NCI-H187 treated with DMSO at 0.1 percent for 48 hours (cell line): ENCODE measurements at places on chromosomes 3 and 15.

DNA sequence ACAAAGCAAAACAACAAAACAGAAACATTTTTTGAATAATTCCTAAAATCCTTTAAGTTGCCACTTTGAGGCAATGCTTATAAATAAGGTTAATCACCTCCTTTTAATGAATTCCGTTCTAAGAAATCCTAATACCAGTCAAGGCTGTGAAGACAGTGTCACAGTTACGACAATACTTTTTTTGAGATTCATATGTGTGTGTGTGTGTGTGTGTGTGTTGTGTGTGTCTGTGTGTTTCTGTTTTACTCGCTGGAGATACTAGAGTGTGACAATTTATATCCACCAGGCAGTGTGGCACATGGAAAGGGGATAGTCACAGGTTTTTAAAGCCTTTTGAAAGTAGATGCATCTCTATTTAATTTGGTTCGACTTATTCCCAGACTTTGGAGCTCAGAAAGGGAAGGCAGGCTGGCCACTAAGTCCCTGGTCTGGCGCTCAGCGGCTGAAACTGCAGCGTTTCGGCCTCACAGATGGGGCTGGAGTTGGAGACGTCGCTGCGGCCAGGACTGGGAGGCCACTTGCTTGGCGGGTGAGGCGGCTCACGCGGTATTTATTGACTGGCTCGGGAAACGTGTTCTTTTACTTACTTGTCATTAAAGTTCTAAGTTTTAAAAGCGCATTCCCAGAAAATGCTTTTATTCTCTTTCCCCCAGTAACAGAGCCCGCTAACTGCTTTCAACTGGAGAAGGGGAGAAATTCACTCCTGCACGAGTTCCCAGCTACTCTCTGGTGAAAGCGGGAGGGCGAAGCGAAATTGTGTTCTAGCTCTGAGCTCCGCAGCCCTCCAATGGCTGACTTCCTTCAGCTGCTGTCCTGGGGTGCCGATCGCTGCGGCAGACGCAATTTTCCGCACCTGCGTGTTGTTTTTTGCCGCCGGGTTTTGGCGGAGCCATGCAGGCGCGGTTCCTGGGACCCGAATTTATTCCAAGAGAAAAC is 13.7 kb downstream of the ZIC1 start:
- no peak for DNase-seq

GRCh38 chr3:31634476-31634875 is 101.8 kb downstream of the STT3B start:
- no peak for DNase-seq

- no peak for DNase-seq
These were observed 59.3 kb downstream of the DCLK3 start for GRCh38 chr3:36705015-36705414.

GRCh38 chr3:46669191-46669999 is 24.1 kb downstream of the ALS2CL start:
- no peak for DNase-seq

GRCh38 chr3:52925405-52926313 is 28.3 kb upstream of the STIMATE start:
- DNase-seq: no peak

DNA sequence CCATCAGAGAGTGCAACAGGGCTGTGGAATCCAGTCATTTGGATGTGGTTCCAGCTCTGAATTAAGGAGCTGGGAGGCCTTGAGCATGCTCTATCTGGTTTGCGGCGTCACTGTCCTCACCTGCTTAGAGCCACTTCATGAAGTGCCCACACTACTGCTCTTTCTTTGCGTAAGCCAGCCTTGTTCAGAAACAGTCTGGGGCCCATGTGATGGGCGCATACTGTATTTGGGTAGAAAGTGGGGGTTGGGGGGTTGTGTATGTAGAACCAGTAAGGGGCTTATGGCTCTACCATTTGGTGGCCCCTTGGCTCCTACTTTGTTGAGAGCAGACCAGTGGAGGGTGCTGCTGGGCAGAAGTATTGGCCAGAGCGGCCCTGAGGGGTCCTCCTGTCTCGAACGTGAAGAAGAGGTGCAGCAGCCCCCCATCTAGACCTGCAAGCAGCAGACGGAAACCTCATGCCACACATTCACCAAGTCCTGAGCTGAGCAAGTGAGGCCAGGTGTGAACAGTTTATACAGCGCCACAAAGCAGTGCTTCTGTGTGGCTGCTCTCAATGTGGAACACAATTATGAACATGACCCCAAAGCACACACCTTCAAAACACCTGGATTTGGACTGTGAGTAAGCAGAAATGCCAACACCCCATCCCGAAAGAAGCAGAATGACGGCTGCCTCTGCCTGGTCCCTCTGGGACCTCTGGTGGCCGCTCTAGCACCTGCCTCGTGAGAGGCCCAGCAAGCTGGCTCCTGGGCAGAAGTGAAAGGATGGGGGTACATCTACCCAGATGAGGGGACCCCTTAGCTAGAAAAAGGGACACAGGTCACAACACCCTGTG is 26.6 kb downstream of the SRPRB start:
- DNase-seq: no peak

GRCh38 chr3:105950881-105951600 is 82.2 kb upstream of the CBLB start:
- DNase-seq: no peak

DNA sequence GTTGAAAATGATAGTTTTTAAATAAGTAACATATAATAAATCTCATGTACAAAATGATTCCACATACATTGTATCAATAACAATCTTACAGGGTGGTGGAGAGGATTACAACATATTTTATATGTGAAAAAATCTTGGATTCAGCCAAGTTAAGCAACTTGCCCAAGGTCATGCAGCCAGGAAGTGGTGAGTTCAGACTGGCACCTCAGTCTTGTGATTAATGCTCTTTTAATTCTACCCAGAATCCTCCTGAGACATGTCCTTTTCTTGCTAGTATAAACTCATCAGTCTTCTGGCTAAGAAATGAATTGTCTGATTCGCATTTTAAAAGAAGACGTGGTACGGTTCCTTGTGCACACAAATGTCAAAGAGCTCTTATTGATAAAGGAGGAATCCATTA is 4.5 kb upstream of the MYRIP start:
- no peak for DNase-seq

DNA sequence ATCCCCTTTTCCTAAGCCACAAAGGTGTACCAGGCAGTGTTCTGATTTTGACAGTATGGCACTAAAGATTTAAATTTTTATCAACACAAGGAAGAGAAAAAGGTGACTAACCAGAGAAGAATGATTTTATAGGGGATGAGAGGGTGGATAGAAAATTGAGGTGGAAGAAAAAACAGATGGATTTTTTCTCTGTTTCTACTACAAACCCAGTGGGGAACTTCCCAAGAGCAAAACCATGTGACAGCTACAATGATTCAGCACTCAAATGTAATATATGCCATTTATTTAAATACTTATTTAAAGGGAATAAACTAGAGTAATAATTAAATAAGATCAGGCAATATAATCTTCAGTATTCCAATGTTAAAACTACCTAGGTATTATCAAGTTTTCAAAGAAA is 11.1 kb downstream of the DCUN1D1 start:
- DNase-seq: no peak

DNA sequence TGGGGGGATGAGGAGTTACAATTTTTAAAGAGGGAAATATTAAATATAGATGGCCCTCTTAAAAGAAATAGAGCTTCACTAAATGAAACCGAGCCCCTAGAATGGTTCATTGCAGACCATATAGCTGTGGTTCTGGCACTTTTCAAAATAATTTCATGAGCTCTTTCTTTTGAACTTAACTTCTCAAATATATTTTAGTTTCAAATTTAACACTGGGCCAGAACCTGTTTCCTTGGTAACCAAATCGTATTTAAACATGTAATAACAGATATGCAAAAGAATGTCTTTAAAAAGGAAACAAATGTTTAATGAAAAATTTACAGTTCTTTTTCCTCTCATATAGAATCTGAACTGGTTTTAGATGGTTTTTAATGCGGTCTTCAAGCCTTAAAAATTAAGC is 20.1 kb downstream of the ZBTB38 start:
- DNase-seq: no peak

DNA sequence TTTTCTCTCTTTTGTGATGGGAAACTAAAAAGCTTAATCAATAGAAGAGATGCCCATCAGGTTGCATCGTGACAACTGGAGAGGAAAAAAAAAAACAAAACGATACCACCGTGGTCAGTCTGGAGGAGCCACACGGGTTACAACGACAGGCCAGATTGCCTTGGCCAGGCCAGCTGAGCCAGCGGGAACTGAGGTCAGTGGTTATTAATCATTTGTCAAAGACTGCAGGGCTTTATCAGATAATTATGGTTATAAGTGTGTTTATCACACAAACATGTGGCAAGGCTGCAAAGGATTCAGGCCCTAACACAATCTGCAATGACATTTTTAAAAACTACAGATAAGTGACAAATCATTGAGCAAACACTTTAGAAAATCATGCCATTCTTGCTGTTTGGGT is 135.0 kb upstream of the FAM3D start:
- DNase-seq: no peak

GRCh38 chr3:143595456-143596077 is 252.7 kb downstream of the SLC9A9 start:
- DNase-seq: no peak

- DNase-seq: no peak
These were observed 21.4 kb downstream of the CALML4 start for GRCh38 chr15:68183616-68184315.

GRCh38 chr3:102006812-102007485 is 157.6 kb downstream of the NFKBIZ start:
- DNase-seq: no peak

DNA sequence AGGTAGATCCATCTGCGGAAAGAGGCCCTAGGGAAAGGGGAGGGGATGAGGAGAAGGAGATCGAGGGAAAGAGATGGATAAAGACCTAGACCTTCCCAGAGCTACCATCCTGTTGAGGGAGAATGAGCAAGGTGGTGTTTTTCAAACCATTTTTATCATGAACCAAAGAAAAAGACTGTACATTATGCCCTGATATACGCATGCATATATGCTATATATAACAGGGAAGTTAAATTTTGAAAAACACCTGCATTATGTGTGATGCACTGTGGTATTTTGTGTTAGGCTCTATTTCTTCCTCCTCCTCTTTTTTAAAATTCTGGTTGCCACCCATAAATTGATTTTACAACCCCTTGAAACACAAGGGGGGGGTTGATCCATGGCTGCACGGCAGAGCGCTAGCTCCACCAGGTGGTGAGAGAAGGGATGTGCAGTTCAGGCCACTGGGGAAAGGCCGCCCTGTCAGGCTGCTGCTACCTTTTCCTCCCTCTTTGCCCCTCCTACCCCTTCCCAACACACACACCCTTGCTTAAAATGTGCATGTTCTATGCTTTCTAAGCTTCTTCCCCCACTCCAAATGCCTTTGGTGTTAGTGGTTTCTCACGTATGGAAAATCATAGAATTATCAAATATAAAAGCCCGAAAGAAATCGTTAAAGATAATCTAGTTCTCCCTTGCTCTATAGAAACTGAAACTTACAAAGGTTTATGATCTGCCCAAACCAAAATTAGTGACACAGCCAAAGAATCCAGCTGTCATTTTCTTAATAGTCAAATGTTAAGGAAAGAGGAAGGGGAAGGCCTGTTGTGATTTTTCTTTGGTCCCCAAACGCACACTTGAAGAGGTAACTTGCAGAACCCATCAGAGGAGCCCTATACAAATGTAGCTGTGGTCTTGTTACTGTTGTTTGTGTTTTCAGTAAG is 262.0 kb upstream of the UMPS start:
- DNase-seq: no peak

DNA sequence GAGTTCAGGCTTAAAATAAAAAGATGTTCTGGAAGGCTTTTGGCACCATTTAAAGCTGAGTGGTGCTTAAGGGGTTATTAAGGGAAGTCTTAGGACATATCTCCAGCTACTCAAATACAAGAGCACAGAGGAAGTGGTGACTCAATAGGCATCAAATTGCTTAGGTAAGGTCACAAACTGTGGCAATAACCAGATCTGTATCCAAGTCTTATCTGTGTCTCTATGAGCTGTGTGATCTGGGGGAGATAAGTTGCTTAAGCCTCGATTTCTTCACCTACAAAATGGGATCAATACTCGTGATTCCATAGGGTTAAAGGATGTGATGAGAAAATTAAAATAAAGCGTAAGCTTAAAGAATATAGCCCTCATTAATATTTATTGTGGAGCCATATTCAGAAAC is 7.6 kb downstream of the HDC start:
- DNase-seq: no peak

DNA sequence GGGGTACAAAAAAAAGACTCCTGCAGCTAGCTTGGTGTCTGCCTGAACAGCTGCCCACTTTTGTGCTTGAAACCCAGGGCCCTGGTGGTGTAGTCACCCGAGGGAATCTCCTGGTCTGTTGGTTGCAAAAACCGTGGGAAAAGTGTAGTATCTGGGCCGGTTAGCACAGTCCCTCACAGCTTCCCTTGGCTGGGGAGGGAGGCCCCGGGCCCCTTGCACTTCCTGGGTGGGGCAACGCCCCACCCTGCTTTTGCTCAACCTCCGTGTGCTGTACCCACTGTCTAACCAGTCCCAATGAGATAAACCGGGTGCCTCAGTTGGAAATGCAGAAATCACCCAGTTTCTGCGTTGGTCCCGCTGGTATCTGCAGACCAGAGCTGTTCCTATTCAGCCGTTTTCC is 211.7 kb upstream of the ZPLD1 start:
- no peak for DNase-seq

GRCh38 chr3:99863588-99863987 is 45.9 kb downstream of the CMSS1 start:
- DNase-seq: no peak

GRCh38 chr15:53841651-53842050 is 82.2 kb upstream of the WDR72 start:
- DNase-seq: no peak

DNA sequence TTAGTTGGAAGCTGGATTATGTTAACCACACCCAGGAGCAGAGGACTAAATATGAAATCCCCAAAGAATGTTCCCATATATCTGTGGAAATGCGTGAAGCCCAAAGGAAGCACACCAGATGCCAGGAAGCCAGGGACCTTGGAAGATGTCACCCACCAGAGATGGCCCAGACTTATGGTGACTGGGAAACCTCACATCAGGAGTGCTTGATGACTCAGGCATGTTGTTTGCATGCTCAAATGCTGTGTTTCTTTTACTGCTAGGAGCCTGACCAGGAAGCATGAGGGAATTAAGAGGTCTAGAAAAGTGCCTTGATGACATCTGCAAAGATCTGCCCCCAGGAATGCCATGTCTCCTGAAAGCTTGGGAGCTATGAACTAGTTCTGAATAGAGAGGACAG is 109.0 kb upstream of the SLC2A2 start:
- no peak for DNase-seq
